Upper lobe of left lung (tissue), 6 donors: ENCODE measurements at places on chromosomes 4 and X. TPM values are rescaled to one million over a fixed set of nuclear protein-coding genes. Genes with fewer than 3 reads are reported as not detected.
A peak's percentile ranks its signal among the peaks of the same experiment; 100 is the strongest.

- no peak for DNase-seq
Observed at GRCh38 chr4:56906489-56907393, 959 bp upstream of the REST start.

DNA sequence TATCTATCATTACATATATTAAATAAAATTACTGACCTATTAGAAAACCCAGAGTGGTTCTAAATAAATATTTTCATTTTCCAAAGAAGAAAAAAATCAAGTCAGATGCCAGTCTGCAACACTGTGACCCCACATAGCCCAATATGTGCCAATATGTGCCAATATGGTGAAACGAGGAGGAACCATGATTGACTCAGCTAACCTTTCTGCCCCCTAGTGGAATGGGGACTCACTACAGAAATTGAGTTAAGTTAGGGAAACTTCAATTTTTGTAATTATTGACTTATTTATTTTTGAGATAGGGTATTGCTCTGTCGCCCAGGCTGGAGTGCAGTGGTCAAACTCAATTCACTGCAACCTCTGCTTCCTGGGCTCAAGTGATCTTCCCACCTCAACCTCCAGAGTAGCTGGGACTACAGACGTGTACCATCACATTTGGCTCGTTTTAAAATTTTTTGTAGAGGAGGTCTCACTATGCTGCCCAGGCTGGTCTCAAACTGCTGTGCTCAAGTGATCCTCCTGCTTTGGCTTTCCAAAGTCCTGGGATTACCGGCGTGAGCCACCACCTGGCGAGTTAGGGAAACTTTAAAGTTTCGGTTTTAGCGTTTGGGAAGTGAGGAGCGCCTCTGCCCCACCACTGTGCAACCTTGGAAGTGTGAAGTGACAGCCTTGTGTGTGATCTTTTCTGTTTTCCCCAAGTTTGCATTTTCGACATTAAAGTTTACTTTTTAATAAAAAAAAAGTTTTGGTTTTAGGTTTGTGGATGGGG lies 116.8 kb upstream of the SHISA3 start:
- DNase-seq = no peak

- no peak for DNase-seq
Observed at GRCh38 chrX:78746496-78746895, 1.0 kb upstream of the LPAR4 start.

- peak; percentile 34 for DNase-seq
Observed at GRCh38 chr4:172786039-172786792, 382.4 kb upstream of the GALNT7 start.

- no peak for DNase-seq
Observed at GRCh38 chr4:90760059-90760458, 632.9 kb downstream of the CCSER1 start.

- DNase-seq = no peak
Observed at GRCh38 chr4:88320224-88320779, 35.9 kb upstream of the PPM1K start.

DNA sequence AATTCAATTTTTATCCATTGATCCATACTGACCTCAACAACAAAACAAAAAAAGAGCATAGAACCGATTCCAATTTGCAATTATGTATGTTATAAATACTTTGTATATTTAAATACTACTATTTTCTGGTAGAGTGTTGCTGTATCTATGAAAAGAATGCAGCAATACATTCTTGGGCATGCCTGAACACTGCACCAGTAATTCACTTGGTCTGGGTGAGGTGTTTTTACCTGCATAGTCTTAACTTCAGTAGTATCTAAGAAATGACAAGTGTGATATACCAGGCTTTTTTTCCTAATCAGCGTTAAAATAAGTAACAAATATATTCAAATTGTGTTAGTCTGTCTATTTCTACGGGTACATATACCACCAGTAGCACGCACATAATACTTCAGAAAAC lies 120.2 kb downstream of the KLHL13 start:
- DNase-seq = no peak

The CENPVL1 gene
- not detected for total RNA-seq

The TAF7L gene
- total RNA-seq = not detected

The SULT1E1 gene
- 1.2 TPM for total RNA-seq

The NAP1L2 gene
- not detected for total RNA-seq

The UXT gene
- 85.4 TPM for total RNA-seq
